Vagina (tissue), 2 donors: ENCODE measurements at places on chromosomes 7 and 10.

GRCh38 chr10:12187321-12187905 is 8.3 kb downstream of the NUDT5 start:
- no peak for DNase-seq
- H3K27me3 ChIP-seq, result no peaks in the 10 kb centered on the region

DNA sequence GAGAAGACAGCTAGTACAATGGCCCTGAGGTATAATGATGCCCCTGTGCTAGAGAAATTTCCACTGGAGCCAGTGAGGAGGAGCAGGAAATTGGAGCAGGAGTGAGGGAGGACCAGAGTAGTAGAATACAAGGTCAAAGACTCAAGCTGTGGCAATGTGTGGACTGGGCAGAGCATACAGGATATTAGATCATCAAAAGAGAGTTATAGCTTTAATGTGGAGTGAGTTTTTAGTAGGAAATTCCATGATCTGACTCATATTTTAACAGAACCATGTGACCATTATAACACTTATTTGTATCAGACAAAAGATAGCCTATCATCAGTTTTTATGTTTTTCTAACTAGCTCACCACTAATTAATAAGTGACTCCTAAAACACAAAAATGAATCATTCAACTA is 154.1 kb downstream of the DGKB start:
- no peaks in the 10 kb centered on the region for H3K36me3 ChIP-seq
- no peak for DNase-seq
- no peak overlapping the region for H3K4me3 ChIP-seq
- no peaks in the 10 kb centered on the region for H3K27me3 ChIP-seq
- no peak overlapping the region for H3K27ac ChIP-seq

DNA sequence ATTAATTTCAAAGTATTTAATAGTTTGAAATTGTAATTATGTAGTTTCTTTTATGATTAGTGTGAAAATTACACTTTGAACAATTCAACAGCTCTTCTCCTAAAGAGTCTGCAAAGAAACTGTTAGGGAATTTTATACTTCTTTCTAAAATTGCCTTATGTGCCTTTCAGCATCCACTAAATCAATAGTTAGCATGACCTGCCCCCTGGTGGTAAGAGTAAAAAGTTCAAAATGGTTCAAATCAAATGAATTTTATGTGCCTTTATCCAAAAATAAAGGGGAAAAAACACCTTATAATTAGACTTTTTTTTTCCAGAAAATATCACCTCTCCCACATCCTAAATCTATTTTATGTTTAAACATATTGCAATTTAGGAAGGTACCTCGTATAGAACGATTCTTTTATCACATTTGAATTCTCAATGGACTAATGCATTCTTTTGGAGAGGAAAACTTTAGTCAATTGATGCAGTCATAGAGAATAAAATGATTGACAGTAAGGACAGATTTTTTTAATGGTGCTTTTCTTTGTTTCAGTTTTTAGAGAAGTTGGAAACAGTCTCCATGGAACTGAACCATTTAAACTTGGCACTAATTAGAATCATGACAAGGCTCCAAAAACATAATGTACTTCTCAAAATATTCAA is 163.7 kb downstream of the SEMA3D start:
- H3K36me3 ChIP-seq, result no peaks in the 10 kb centered on the region
- no peak overlapping the region for H3K4me3 ChIP-seq
- DNase-seq, result no peak
- H3K27me3 ChIP-seq, result no peaks in the 10 kb centered on the region
- H3K4me1 ChIP-seq, result no peaks in the 10 kb centered on the region

- H3K27ac ChIP-seq, result peak overlapping the region; percentile 40
- H3K36me3 ChIP-seq, result no peaks in the 10 kb centered on the region
- H3K4me1 ChIP-seq, result peaks cover 52% of the 10 kb centered on the region
- no peaks in the 10 kb centered on the region for H3K27me3 ChIP-seq
- H3K4me3 ChIP-seq, result no peak overlapping the region
- DNase-seq, result no peak
These were observed 3.0 kb upstream of the AQP1 start for GRCh38 chr7:30908681-30909080.

DNA sequence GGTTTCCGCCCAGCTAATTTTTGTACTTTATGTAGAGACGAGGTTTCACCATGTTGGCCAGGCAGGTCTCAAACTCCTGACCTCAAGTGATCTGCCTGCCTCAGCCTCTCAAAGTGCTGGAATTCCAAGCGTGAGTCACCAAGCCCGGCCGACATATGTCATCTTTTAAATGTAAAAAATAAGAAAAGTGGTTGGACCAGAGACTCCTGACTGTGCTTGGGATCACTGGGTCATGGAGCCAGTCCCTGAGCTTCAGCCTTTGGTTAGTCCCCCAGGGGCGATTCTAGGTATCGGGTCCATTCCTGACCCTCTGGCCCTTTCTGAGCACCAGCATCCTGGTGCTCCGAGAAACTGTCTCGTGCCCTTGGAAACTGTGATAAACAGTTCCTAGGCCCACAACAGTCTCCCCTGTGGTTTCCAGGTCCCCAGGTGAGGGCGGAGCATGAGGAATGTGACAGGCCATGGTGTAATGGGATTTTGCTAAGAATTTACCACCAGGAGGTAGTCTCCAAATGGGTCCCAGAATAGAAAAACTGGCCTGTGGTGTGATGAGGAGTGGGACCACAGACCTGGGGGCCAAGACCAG is 32.8 kb downstream of the UBTD1 start:
- H3K36me3 ChIP-seq, result no peaks in the 10 kb centered on the region
- peaks cover 17% of the 10 kb centered on the region for H3K4me1 ChIP-seq
- no peak overlapping the region for H3K4me3 ChIP-seq
- DNase-seq, result no peak
- no peak overlapping the region for H3K27ac ChIP-seq

- H3K36me3 ChIP-seq, result no peaks in the 10 kb centered on the region
- peak overlapping the region; percentile 30 for H3K27ac ChIP-seq
- no peak for DNase-seq
These were observed 352.2 kb downstream of the PRPF18 start for GRCh38 chr10:13938950-13939349.

GRCh38 chr10:68315582-68315981 is 16.3 kb upstream of the HNRNPH3 start:
- H3K4me3 ChIP-seq, result no peak overlapping the region
- H3K27ac ChIP-seq, result no peak overlapping the region
- no peaks in the 10 kb centered on the region for H3K36me3 ChIP-seq
- DNase-seq, result no peak

DNA sequence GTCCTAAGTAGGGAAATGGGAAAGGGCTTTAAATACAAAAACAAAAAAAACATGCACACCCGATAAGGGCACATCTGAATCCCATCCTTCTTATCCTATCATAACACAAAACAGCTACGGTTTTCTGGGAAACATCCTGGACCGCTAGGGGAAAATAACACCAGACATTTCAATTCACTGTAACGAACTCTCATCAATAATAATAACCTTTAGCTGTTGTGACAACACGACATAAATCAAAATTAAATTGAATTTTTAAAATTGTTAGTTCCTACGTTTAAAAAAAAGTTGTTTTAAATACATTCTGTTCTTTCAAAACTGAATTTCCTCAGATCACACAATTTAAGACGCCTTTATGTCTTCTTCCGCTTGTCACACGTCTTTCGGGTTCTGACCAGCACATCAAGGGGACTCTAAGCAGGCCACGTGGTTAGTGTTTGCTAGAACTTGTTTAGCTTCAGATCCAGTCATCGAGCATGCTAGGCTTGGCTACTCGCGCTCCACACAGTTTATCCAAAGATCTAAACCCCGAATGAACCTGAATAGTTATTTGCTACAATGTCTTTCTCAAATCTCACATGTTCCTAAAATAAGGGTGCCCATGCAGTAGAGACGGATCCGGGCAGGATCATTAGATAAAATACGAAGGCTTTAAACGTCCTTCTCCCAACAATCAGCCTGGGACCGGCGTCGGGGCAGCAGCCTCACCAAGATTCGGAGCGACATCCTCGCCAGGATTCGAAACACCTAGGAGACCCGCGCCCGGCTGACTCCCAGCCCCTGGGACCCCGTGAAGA is 839 bp downstream of the IKZF5 start:
- H3K27me3 ChIP-seq, result no peaks in the 10 kb centered on the region
- no peak for DNase-seq
- H3K27ac ChIP-seq, result peak overlapping the region; percentile 95
- peak overlapping the region; percentile 98 for H3K4me3 ChIP-seq
- peaks cover 52% of the 10 kb centered on the region for H3K4me1 ChIP-seq
- H3K36me3 ChIP-seq, result no peaks in the 10 kb centered on the region

- H3K4me1 ChIP-seq, result no peaks in the 10 kb centered on the region
- peaks cover 22% of the 10 kb centered on the region for H3K36me3 ChIP-seq
- no peaks in the 10 kb centered on the region for H3K27me3 ChIP-seq
These were observed 17.9 kb downstream of the SMNDC1 start for GRCh38 chr10:110286841-110287240.
